ENCODE measurements at places on chromosomes 3 and 15. TPM values are rescaled to one million over a fixed set of nuclear protein-coding genes. Genes with fewer than 3 reads are reported as not detected.

ZBED2 gene
- total RNA-seq = 6.8 TPM

UTS2B gene
- total RNA-seq = not detected

PPP2R3A gene
- 11.4 TPM for total RNA-seq

GRK7 gene
- total RNA-seq = not detected

SPTSSB gene
- 3.2 TPM for total RNA-seq

SMCO1 gene
- total RNA-seq = not detected

CCR8 gene
- total RNA-seq = 0.16 TPM

DNA sequence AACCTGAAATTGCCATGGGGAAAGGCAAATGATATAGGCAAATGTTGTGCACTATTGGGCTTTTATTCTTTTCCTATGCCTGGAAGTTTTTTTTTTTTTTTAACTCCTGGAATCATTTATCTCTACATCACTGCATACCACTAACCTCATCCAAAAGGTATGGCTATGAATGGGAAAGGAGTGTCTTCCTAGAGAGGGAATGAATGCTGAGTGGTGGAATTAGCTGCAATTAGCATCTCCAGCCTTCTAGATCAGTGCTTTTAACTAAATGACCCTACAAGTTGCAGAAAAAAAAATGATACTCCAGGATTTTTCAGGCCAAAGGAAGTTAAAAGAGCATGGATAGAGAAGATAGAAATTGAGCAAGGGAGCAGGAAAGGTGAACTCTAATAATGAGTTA, 429.8 kb upstream of the PDZRN3 start:
- ATAC-seq = no peak

DNA sequence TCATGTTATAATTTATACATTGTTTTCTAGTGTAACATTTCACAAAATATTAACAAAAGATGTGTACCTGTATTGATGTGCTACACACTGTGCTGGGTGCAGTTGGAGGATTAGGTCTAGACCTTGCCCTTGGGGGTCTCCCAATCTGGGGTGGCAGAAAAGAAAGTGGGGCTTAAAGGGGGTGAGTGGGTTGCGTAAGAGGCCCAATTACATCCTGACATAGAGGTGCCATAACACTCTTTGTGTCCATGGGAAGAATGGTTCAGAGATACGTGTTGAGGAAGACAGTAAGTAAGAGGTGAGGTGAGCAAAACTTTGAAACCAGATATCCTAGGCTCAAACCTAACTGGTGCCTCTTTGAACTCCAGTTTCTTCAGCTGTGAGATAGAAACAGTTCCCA, 31.0 kb downstream of the DLEC1 start:
- ATAC-seq = no peak

DNA sequence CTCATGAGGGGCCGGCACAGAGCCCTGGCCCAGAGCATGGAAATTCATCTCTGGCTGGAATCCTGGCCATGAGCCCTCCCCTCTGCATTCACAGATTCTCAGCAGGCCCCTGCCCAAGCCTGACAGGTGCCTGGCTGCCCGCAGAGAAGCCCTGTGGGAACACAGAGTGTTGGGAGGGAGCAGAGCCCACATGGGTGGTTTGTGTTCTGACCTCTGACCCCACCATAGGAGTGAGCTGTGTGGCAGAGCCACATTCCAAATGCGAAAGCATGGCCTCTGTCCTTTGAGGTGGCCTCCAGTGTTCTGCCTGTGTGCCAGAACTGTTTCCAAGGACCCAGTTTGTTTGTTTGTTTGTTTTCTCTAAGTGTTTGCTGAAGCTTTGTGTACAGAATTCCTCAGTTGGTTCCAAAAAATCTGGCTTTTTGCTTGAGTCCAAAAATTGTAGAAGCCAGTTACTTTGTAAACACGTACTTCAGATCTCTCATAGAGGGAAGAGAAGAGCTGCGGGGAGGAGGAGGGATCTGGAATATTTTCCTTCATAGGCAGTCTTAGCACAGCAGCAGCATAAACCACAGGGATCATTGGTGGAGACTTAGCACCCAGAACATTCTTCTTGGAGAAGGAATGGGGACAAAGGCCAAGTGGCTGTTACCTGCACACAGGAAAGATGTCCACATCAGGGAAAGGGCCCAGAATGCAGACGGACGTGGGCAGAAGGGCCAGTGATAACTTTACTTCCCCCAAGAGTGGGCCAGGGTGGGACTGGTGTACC, 36.0 kb downstream of the GRAMD2A start:
- peak; percentile 18 for ATAC-seq

- ATAC-seq = no peak
These were observed 86.3 kb upstream of the MEX3B start for GRCh38 chr15:82132096-82132495.

GRCh38 chr15:69000091-69000490, 14.4 kb upstream of the NOX5 start:
- ATAC-seq = no peak

DNA sequence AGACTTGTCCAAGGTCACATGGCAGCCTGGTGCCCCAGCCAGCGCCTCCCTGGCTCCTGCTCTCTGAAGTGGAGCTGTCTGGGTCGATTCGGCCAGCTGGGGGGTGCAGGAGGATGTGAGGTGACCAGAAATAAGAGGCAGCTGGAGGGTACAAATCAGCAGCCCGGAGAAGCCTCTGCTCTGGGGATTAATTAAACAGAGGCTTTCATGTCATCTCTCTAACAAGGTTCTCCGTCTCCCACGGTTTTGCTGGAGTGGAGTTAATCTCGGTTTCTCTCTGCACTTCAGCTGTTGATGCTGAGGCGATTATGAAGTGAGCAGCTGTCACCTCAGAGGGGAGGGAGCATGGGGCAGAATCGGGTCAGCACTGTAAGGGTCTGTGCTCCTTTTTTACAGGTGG, 236.8 kb downstream of the TLE3 start:
- ATAC-seq = no peak

GRCh38 chr3:187136936-187137335, 2.4 kb downstream of the RPL39L start:
- peak; percentile 77 for ATAC-seq

GRCh38 chr3:171526869-171527268, 66.7 kb upstream of the TNIK start:
- no peak for ATAC-seq

GRCh38 chr15:46301291-46301690, 666.5 kb downstream of the SQOR start:
- ATAC-seq = no peak

DNA sequence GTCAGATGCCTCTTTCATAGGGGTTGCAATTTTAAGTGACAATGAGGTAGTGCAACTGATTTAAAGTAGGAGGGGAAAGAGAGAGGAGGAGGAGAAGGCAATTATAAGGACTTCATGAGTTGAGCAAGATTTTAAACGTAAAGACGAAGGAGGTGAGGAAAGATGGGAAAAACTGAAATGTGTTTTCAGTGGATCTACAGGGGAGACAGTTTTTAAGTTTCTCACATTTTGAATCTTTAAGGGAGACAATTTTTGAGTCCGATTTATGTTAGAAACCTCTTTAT, 68.7 kb upstream of the LIMD1 start:
- ATAC-seq = no peak

DNA sequence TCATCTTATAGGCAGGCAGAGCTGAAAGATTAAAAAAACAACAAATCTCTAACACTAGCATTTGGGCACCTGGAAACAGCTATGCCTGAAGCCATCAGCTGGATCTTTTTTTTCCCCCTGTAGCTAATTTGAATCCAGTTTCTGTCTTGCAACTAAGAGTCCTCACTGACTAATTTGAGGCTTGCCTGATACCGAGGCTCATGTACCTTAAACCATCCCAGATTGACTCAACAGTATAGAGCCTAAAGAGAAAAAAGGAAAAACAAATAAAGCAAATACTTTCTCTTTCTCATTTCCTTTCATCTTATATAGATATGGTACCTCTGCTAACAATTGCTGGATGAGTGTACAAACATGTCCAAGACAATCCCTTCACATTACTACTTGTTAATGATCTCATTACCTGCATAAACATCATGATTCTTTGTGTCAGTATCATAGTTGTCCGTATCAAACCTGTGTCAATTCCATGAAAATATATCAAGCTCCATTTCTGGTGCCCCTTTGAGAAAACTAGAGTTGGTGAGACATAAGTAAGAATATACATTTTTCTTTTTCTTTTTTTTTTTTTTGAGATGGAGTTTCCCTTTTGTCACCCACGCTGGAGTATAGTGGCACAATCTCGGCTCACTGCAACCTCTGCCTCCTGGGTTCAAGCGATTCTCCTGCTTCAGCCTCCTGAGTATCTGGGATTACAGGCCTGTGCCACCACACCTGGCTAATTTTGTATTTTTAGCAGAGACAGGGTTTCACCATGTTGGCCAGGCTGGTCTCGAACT, 43.1 kb downstream of the BHLHE40 start:
- ATAC-seq = peak; percentile 41

GRCh38 chr3:118011910-118012309, 1022.7 kb downstream of the IGSF11 start:
- no peak for ATAC-seq

- no peak for ATAC-seq
These were observed 245.2 kb upstream of the LYSMD4 start for GRCh38 chr15:99978426-99978825.

GRCh38 chr3:49794926-49795905, 4.5 kb downstream of the CDHR4 start:
- no peak for ATAC-seq

Data from esophagus mucosa (tissue), 1 donor.